K562 (cell line): ENCODE measurements at places on chromosomes 5 and 9.
A peak's percentile ranks its signal among the peaks of the same experiment; 100 is the strongest.

GRCh38 chr5:5726401-5726800 lies 303.9 kb downstream of the ICE1 start:
- peak; percentile 2 for DNase-seq

DNA sequence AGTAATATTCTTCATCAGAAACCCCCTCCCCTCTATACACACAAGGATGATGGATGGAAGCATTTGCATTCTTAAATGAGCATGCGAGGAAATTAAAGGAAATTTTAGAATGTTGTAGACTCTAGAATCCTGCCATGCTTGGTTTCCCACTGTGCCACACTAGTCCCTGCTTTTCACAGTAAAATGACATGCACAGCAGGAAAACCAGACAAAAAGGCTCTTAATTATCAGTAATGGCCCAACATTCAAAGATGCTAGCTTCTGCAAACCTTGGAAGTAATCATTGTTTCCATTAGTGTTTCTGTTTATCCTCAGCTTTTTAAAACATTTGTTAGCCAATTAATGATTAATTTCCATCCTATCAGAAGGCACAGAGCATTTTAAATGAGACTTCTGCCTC lies 255.8 kb downstream of the SLCO4C1 start:
- DNase-seq = no peak

- no peak for DNase-seq
Measured at GRCh38 chr5:88808153-88808552, 74.8 kb downstream of the MEF2C start.

DNA sequence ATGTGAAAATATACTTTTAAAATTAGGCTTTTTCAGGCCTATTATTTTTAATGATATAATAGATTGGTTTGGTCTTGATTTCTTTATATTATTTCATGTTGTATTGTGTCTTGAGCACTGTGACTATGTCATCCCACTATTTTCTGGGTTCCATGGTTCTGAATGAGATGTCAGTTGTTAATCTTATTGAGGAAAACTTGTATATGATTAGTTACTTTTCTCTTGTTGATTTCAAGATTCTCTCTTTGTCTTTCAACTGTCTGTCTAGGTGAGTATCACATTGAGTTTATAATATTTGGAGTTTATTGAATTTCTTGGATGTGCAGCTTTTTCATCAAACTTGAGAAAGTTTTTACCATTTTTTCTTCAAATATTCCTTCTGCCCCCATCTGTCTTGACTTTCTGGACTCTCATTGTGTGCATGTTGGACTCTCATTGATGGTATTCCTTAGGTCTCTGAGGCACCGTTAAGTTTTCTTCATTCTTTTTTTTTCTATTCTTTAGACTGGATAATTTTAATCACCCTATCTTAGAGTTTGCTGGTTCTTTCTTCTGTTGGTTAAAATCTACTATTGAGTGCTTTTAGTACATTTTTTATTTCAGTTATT lies 175.8 kb downstream of the TMEM167A start:
- DNase-seq = no peak

- DNase-seq = no peak
Measured at GRCh38 chr5:115494570-115495289, 49.8 kb downstream of the FEM1C start.

- no peak for DNase-seq
Measured at GRCh38 chr5:608429-609370, 3.4 kb upstream of the CEP72 start.

GRCh38 chr5:84265130-84265529 lies 119.5 kb downstream of the EDIL3 start:
- no peak for DNase-seq

- DNase-seq = no peak
Measured at GRCh38 chr5:42840842-42841567, 29.3 kb upstream of the SELENOP start.

DNA sequence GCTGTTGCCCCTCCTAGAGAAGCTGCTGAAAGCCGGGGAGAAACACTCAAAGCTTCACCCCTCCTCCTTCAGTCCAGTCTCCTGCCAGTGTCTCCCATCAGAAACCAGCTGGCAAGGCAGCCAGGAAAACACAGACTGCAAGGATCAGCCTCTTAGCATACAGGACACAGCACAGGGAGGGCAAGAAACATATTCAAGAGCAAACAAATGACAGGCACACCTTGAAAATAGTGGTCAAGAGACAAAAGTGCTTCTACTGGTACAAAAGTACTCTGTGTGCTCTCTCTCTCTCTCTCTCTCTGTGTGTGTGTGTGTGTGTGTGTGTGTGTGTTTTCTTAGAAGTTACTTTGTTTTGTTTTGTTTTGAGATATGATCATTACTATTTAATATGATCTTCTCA lies 227.2 kb downstream of the RAB3C start:
- no peak for DNase-seq

DNA sequence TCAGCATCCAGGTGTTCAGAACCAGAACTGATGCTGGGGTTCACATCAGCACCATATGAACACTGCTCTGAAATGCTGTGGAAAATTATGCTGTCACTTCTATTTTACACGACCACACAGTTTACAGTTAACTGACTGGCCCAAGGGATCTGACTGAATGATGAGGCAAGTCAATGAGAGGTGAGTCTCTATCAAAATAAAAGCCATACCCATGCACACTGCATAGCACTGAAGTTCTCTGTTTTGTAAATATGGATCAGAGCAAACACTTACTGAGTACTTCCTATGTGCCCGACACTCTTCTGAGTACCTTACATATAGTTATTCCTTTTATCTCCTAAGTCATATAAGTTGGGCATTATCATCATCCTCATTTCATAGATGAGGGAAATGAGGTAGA lies 122.8 kb downstream of the TARS1 start:
- no peak for DNase-seq

GRCh38 chr9:134585021-134585561 lies 56.5 kb upstream of the COL5A1 start:
- no peak for DNase-seq

- DNase-seq = no peak
Measured at GRCh38 chr5:180161420-180162303, 47.3 kb downstream of the RASGEF1C start.

DNA sequence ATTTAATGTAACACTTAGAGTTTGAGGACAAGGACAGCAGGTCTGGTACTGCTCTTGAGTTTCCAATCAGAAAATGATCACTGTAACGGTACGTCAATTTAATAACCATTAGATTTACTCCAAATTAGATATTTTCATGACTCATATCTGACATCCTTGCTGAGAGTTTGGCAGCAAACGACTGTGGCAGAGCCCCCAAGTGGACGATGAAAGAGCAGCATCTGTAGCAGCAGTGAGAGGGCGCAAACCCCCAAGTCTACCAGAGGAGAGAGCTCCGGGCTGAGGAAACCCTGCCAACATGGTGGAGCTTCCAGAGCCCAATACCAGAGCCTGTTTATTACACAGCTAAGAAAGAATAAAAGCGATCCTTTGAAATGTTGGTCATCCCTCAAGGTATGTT lies 73.2 kb upstream of the EPB41L4A start:
- peak; percentile 35 for DNase-seq

DNA sequence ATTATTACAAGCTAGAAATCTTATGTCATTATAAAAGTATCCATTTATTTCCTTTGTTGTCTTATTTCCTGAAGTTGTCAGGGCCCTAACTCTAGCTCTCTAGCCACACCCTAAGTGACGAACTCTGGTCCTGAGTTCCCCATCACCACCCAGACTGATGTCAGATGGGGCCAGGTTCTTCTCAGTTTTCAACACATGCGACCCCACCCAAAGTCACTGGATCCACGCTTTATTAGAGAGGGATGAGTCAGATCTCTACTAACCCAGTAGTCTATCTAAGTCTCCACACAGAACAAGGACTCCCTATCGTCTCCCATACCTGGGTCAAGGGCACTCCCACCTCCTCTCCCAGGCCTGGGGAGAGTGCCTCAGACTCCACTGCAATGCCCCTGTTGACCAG lies 6.8 kb upstream of the FEM1C start:
- DNase-seq = peak; percentile 47

DNA sequence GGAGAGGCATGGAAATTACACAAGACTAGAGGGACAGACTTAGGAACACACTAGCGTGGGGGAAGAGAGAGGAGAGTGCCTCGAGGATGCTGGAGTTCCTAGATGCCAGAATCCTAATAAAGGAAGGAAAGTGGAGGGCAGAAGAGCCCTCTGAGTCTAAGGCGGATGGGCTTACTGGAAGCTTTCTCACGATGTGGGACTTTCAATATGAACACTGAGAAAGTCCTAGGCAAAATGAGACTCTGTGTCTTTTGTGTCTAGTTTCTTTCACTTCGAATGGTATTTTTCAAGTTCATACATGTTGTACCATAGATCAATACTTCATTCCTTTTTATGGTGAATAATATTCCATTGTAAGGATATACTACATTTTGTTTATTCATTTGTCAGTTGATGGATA lies 239.4 kb downstream of the NSG2 start:
- DNase-seq = no peak
